Chondrocyte (in vitro differentiated cells): ENCODE measurements at places on chromosomes 16 and 17. TPM values are rescaled to one million over a fixed set of nuclear protein-coding genes. Genes with fewer than 3 reads are reported as not detected.

Gene C16orf95
- 6.9 to 8.8 TPM (median 7.2 TPM) in 3 replicates for total RNA-seq

GRCh38 chr17:38567350-38567749 is 38.4 kb downstream of the SRCIN1 start:
- H3K36me3 ChIP-seq = peaks cover 2% of the 10 kb centered on the region
- DNase-seq = no peak
- peaks cover 82% of the 10 kb centered on the region for H3K27me3 ChIP-seq
- H3K27ac ChIP-seq = no peak overlapping the region
- H3K4me3 ChIP-seq = no peak overlapping the region

- H3K36me3 ChIP-seq = no peaks in the 10 kb centered on the region
- DNase-seq = no peak
- H3K27me3 ChIP-seq = no peaks in the 10 kb centered on the region
- H3K27ac ChIP-seq = no peak overlapping the region
These were observed 13.0 kb downstream of the SPIRE2 start for GRCh38 chr16:89841275-89841674.

Gene NPIPB13
- total RNA-seq = 5.6 to 9.9 TPM (median 9.8 TPM) in 3 replicates

Gene CSH2
- 6.9 TPM in 1 of 3 replicates, not detected in the others for total RNA-seq

Gene EPN2
- total RNA-seq = 29.0 to 39.7 TPM (median 37.8 TPM) in 3 replicates

Gene SLFN14
- not detected in 3 replicates for total RNA-seq

DNA sequence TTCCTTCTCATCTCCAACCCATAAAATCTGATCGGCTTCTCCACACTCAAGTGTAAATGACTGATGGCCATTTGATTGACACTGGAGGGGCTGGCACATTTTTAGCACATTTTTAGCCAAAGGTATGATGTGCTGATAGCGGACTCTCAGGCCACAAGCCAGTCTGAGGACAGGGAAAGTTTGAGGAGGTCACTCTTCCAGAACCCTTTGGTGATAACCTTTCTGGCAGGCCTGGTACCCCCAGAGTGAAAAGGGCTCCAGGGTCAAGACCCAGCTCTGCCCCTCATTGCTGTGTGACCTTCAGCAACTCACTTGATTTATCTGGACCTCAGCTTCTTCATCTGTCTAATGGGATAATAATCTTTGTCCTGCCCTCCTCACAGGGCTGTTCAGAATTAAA is 1.7 kb upstream of the NLRC5 start:
- H3K4me3 ChIP-seq = no peak overlapping the region
- no peaks in the 10 kb centered on the region for H3K36me3 ChIP-seq
- DNase-seq = peak; percentile 11
- no peak overlapping the region for H3K27ac ChIP-seq
- peaks cover 31% of the 10 kb centered on the region for H3K4me1 ChIP-seq
